ENCODE measurements at places on chromosomes 13 and 19. TPM values are rescaled to one million over a fixed set of nuclear protein-coding genes. Genes with fewer than 3 reads are reported as not detected.

PPAN gene
- 22.6 TPM for total RNA-seq

ATP4A gene
- not detected for total RNA-seq

LRG1 gene
- not detected for total RNA-seq

P2RY11 gene
- total RNA-seq: 2.6 TPM

POLRMT gene
- total RNA-seq: 17.2 TPM

HIF3A gene
- 0.77 TPM for total RNA-seq

ZNF429 gene
- 5.6 TPM for total RNA-seq

VN1R2 gene
- total RNA-seq: 0.17 TPM

LILRA2 gene
- not detected for total RNA-seq

KLK13 gene
- not detected for total RNA-seq

ZNF432 gene
- 10.2 TPM for total RNA-seq

PTGIR gene
- 16.5 TPM for total RNA-seq

NKPD1 gene
- total RNA-seq: 0.26 TPM

ATXN8OS gene
- total RNA-seq: not detected

FGF21 gene
- total RNA-seq: not detected

SYT5 gene
- 0.50 TPM for total RNA-seq

CD33 gene
- total RNA-seq: not detected

ZNF677 gene
- total RNA-seq: 15.7 TPM

Data from fibroblast of lung (primary cell).